Effector memory CD8-positive, alpha-beta T cell (primary cell): ENCODE measurements at places on chromosomes 2 and 18.

GRCh38 chr2:10831400-10831985 is 18.9 kb upstream of the PDIA6 start:
- no peaks in the 10 kb centered on the region for H3K36me3 ChIP-seq
- no peak for DNase-seq
- H3K27me3 ChIP-seq = peaks cover 36% of the 10 kb centered on the region
- H3K4me3 ChIP-seq = no peak overlapping the region
- peaks cover 5% of the 10 kb centered on the region for H3K4me1 ChIP-seq

GRCh38 chr2:168804214-168804613 is 1.8 kb downstream of the NOSTRIN start:
- no peaks in the 10 kb centered on the region for H3K4me1 ChIP-seq
- peaks cover 15% of the 10 kb centered on the region for H3K27me3 ChIP-seq
- DNase-seq = no peak
- no peak overlapping the region for H3K4me3 ChIP-seq
- peaks cover 2% of the 10 kb centered on the region for H3K36me3 ChIP-seq

DNA sequence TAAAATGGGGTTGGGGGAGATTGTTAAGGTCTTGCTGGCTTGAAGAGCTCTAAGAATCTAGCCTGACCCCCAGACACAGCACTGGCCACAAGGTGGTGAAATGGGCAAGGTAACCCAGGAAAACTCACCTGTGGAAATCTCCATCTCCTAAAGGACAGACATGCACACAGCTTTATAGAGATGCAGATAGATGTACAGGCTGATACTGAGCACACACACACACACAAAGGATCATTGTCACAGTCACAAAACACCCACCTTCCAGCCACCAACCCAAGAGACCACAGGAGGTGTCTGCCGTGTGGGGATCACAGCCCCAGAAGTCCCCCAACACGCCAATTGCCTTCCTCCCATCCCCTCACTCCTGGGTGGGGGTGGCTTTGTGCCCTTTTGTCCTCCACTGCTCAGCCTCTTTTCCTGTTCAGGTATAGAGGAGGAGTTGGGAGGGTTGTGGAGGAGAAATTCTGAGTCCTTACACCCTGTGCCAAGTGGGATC is 3.2 kb upstream of the CYP26B1 start:
- no peaks in the 10 kb centered on the region for H3K36me3 ChIP-seq
- no peak for DNase-seq
- peaks cover 22% of the 10 kb centered on the region for H3K4me1 ChIP-seq
- H3K27me3 ChIP-seq = peaks cover 100% of the 10 kb centered on the region
- H3K27ac ChIP-seq = no peak overlapping the region

DNA sequence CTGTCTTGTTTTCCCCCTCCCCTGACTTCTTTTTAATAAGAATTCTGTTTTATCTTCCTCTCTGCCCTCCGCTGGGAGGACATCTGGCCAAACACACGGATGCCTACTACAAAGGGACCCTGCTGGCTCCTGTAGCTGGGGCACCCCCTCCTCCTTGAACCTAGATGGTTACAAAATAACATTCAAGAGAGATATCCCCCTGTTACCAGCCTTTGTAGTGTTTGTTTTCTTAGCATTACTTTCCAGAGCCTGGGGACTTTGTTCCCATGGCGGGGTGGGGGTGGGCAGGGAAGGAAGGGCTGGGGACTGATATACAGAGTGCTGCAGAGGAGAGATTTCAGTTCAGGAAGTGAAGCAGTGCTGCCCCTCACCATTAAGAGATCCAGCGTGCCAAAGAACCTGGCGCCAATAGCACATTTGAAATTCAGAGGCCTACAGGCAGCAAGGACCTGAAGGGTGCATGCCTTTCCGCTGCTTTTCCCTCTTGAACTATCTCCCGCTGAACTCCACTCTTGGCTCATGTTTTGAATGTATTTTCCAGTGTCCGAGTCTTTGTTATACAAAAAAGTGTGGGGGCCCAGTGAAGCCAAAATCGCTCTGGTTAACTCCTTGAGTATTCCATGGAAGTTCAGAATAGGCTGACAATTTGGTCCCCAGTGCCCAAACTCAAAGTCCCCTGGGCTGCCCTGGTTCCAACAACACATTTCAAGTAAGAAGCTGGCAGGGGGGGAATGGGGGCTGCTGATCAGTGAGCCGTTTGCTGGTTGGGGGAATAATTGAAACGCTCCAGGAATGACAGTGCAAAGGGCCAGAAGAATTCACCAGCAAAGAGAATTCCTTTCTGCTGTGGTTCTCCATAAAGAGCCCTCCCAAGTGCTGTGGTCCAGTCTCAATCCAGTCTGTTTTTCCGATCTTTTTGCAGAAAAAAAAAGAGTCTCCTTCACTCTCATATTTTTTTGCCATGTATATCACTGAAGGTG is 94.8 kb upstream of the THOC1 start:
- no peak for DNase-seq
- H3K27me3 ChIP-seq = peaks cover 43% of the 10 kb centered on the region
- no peak overlapping the region for H3K27ac ChIP-seq

GRCh38 chr2:152500772-152501171 is 165.8 kb downstream of the FMNL2 start:
- no peaks in the 10 kb centered on the region for H3K4me1 ChIP-seq
- DNase-seq = no peak
- H3K27me3 ChIP-seq = peaks cover 26% of the 10 kb centered on the region
- no peak overlapping the region for H3K27ac ChIP-seq
- no peaks in the 10 kb centered on the region for H3K36me3 ChIP-seq

GRCh38 chr2:47599171-47599570 is 183.8 kb upstream of the MSH6 start:
- H3K4me3 ChIP-seq = no peak overlapping the region
- DNase-seq = no peak
- peaks cover 10% of the 10 kb centered on the region for H3K27me3 ChIP-seq
- no peaks in the 10 kb centered on the region for H3K4me1 ChIP-seq

DNA sequence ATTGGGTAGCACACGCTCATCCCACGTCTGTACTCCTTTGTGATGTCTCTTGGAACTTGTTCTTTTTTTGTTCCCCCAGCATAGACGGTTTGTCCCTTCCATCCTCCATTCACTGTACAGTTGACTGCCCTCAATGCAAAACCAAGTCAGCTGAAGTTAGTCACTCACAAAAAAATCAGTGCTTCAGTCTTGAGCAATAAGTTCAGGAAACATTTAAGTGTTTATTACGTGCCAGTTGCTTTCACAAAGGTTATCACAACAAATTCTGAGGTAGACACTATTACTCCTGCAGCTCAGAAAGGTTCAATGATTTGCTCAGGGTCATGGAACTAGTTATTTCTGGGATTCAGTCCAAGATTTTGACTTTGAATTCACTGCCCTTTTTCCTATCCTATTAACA is 102.2 kb downstream of the PDE1A start:
- H3K36me3 ChIP-seq = no peaks in the 10 kb centered on the region
- no peak overlapping the region for H3K4me3 ChIP-seq
- no peaks in the 10 kb centered on the region for H3K4me1 ChIP-seq
- no peak overlapping the region for H3K27ac ChIP-seq
- no peaks in the 10 kb centered on the region for H3K27me3 ChIP-seq
